H1 (cell line): ENCODE measurements at places on chromosomes 2 and 18.
A peak's percentile ranks its signal among the peaks of the same experiment; 100 is the strongest.

- H3K27ac ChIP-seq, result no peak overlapping the region
- H3K4me1 ChIP-seq, result peaks cover 5% of the 10 kb centered on the region; the same call in 1 of the 2 replicates
- H3K36me3 ChIP-seq, result no peaks in the 10 kb centered on the region
- no peak for DNase-seq
- no peaks in the 10 kb centered on the region for H3K27me3 ChIP-seq
These were observed 278.4 kb downstream of the NDUFA10 start for GRCh38 chr2:239746559-239747246.

DNA sequence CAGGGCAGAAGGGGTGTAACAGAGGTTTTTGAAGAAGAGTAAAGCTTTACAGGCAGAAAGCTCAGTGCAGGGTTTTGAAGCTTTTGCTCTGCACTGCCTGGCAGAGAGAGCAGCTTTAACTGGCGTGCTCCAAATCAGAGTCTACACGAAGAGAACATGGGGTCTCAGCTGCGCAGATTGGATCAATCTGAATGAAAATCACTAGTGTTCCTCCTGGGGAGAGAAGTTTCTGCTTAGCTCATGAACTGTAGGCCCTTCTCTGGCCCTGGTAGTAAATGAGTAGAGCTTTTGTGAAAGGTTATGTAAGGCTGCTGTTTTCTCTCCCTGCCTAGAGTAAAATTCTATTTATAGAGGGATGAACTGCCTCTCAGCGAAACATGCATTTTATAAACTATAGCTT lies 13.6 kb downstream of the DCC start:
- no peak overlapping the region for H3K27ac ChIP-seq
- H3K36me3 ChIP-seq, result no peaks in the 10 kb centered on the region
- no peak for DNase-seq
- H3K4me1 ChIP-seq, result no peaks in the 10 kb centered on the region
- H3K4me3 ChIP-seq, result no peak overlapping the region
- H3K27me3 ChIP-seq, result no peaks in the 10 kb centered on the region

- H3K27ac ChIP-seq, result no peak overlapping the region
- H3K4me1 ChIP-seq, result no peaks in the 10 kb centered on the region
- H3K4me3 ChIP-seq, result no peak overlapping the region
These were observed 114.0 kb downstream of the NEDD4L start for GRCh38 chr18:58158008-58158407.

DNA sequence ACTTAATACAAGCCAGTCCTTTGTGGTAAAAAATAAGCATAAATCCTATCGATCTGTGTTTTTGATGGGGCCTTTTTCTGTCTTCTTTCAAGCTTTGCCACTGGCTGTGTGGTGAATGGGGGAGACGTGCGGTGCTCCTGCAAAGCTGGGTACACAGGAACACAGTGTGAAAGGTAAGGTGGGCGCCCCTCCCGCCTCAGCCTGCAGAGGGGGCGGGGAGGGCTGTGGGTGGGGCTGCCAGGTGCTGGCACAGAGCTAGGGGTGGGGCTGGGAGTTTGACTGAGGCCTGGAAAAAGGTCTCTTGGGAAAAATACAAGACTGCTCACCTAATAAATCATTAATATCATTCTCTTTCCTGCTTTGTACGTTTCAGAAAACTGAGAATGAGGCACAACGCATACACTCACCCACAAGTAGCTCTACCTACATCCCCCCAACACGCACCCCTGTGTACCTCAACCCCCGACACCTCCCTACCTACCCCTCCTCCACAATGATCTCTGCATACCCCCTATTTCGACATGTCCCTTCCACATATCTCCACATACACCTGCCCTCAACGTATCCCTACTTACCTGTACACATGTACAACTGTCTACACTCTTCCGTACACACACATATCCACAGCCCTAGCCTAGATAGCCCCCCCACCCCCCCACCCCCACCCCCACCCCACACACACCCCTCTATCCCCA lies 129.7 kb upstream of the TTC39C start:
- H3K27ac ChIP-seq, result no peak overlapping the region
- no peak for DNase-seq
- H3K4me1 ChIP-seq, result peaks cover 3% of the 10 kb centered on the region
- H3K4me3 ChIP-seq, result no peak overlapping the region

- H3K4me3 ChIP-seq, result no peak overlapping the region
- H3K36me3 ChIP-seq, result peaks cover 52% of the 10 kb centered on the region
- no peak for DNase-seq
- no peak overlapping the region for H3K27ac ChIP-seq
These were observed 23.5 kb downstream of the KDM3A start for GRCh38 chr2:86464652-86465051.

GRCh38 chr2:196983934-196984333 lies 57.4 kb upstream of the PGAP1 start:
- H3K4me3 ChIP-seq, result no peak overlapping the region
- H3K4me1 ChIP-seq, result peaks cover 2% of the 10 kb centered on the region; the same call in 1 of the 2 replicates
- no peaks in the 10 kb centered on the region for H3K27me3 ChIP-seq
- no peak overlapping the region for H3K27ac ChIP-seq

DNA sequence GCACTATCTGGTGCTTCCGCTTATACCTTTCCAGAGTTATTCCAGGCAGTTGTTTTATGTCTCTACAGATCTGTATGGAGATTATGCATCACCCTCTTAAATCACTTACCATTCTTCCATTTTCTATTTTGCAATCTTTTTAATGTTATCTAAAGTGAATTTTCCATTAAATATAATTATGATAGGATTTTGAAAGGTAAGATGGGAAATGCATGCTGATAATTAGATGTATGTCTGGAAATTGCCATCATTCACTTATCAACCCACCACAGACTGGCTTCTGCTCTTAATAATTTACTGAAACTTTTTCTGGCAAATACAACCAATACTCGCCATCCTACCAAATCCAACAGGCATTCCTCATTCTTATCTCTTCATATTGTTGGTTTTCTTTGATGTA lies 227.4 kb upstream of the MC4R start:
- H3K27me3 ChIP-seq, result no peaks in the 10 kb centered on the region
- H3K4me3 ChIP-seq, result no peak overlapping the region
- no peaks in the 10 kb centered on the region for H3K4me1 ChIP-seq
- DNase-seq, result no peak

GRCh38 chr2:124482551-124482950 lies 457.5 kb downstream of the CNTNAP5 start:
- no peaks in the 10 kb centered on the region for H3K36me3 ChIP-seq
- no peak for DNase-seq
- no peaks in the 10 kb centered on the region for H3K27me3 ChIP-seq
- H3K27ac ChIP-seq, result no peak overlapping the region

GRCh38 chr2:63819765-63820717 lies 21.7 kb upstream of the UGP2 start:
- H3K36me3 ChIP-seq, result no peaks in the 10 kb centered on the region
- H3K4me3 ChIP-seq, result no peak overlapping the region
- no peak for DNase-seq
- H3K27ac ChIP-seq, result no peak overlapping the region

- H3K4me1 ChIP-seq, result peaks cover 38% of the 10 kb centered on the region
- no peaks in the 10 kb centered on the region for H3K36me3 ChIP-seq
- no peak for DNase-seq
These were observed 69.6 kb downstream of the PHLPP1 start for GRCh38 chr18:62784966-62785413.

- no peaks in the 10 kb centered on the region for H3K27me3 ChIP-seq
- H3K36me3 ChIP-seq, result peaks cover 4% of the 10 kb centered on the region; the same call in 1 of the 2 replicates
- no peak for DNase-seq
- H3K4me3 ChIP-seq, result no peak overlapping the region
- H3K27ac ChIP-seq, result no peak overlapping the region
These were observed 11.6 kb downstream of the TMX3 start for GRCh38 chr18:68703326-68703725.

DNA sequence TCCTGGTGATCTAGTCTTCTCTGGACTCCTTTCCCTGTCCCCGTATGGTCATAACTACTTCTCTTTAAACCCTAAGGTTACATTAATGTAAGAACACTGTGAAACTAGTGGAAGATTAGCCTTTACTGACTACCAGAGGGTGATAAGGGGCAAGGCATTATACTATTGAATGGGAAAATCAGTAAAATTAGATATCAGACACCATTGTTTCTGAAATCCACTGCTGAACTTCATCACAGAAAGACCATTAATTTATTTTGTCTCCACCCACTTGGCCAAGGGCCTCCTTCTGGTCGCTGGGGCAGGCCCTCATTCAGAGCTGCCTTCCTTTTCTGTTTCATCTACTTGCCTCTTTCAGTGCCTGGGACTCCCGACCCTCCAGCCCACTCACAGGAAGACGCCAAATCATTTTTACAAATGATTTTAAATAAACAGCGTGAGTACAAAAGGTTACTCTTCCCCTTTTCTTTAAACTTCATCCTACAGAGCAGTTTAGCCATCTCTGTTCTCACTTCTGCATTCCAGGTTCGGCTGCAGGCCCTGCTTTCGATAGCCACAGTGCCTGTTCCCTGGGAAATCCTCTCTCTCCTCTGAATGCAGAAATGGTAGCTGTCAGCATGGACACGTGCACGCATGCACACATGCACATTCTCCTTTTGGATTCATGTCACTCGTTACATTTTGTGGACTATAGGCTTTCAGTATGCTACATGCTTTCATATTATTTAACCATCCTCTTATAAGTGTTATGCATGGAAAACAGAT lies 70.3 kb upstream of the DOCK10 start:
- H3K36me3 ChIP-seq, result no peaks in the 10 kb centered on the region
- no peaks in the 10 kb centered on the region for H3K4me1 ChIP-seq
- no peak for DNase-seq
- no peak overlapping the region for H3K4me3 ChIP-seq

DNA sequence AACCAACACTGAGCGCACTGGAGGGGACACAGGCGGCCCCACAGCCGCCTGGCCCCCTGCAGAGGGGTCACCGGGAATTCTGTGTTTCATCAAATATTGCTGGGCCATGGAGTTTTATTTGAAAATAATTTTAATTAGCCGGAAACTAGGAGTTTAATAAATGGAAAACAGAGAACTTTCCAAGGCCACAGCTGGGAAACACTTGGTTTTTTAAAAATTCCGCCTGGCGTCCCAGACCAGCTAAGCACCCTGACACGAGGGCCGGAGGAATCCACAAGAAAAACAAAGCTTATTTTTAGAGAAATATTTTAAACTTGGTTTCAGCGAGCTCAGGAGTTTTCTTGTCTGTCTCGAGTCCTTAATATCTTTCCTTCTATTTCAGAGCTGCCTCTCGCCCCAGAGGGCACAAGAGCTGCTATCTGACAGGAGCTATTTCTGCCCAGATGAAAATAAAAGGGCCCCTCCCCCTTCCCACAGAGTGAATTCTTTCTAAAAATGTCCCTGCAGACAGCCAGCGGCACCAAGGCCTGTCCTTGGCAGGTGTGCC lies 8.2 kb downstream of the ZFP36L2 start:
- no peaks in the 10 kb centered on the region for H3K27me3 ChIP-seq
- peaks cover 25% of the 10 kb centered on the region for H3K4me1 ChIP-seq
- no peak overlapping the region; the same call in 1 of the 2 replicates for H3K27ac ChIP-seq
- peak overlapping the region; percentile 36; the same call in 1 of the 2 replicates for H3K4me3 ChIP-seq

DNA sequence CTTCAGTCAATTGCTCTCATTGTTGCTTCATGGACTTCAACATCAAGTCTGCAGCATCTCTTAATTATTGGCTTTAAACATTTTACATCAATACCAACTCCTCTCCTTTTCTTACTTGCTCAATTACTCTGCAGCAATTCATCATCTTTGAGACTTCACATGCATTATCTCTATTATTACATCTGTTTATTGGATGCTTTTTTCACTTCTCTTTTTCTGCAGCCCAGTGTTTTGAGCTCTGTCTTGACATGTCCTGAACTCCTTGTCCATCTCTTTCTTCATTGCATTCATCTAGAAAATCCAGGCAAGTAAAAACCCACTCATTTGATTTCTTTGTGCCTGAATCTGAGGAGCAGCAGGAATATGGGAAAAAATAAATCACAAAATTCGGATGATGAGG lies 647.9 kb downstream of the PLCL1 start:
- H3K36me3 ChIP-seq, result no peaks in the 10 kb centered on the region
- H3K27ac ChIP-seq, result no peak overlapping the region

DNA sequence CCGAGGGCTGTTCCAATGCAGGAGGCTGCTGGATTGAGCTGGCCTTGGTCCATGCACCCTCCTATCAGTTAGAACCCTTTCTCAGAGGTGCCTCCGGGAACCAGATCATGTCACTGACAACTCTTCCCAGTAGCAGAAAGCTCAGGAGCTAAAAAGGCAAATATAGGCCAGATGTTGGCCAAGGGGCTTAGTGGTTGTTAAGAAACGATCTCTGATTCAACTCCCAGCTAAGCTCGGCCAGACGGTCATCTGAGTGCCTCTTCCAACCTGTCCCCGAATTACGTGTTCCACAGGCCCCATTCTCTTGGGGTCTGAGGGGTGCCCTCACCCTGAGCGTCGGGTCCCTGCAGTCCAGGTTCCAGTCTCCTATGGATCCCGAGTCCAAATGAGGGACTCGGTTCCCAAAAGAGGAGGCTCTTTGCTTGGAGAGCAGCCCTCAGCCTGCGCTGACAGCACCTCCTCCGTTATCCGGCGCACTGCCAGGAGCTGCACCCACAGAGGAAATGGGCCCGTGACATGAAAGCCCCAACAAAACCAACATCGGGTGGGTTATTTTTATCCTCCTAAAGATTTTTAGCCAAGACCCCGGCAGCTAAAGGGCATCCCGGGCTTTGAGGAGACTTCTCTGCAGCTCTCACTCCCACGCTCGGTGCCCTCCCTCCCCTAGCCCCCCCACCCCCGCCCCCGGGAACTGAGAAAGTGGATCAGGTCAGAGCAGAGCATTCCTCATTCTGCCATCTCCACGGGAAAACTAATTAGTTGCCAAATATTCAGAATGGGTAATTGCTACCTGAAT lies 106.6 kb upstream of the ID2 start:
- peaks cover 7% of the 10 kb centered on the region for H3K4me1 ChIP-seq
- H3K4me3 ChIP-seq, result no peak overlapping the region
- H3K36me3 ChIP-seq, result no peaks in the 10 kb centered on the region
- H3K27ac ChIP-seq, result no peak overlapping the region

GRCh38 chr2:64651590-64651989 lies 2.1 kb downstream of the SERTAD2 start:
- no peak overlapping the region for H3K27ac ChIP-seq
- H3K4me1 ChIP-seq, result peaks cover 10% of the 10 kb centered on the region
- no peaks in the 10 kb centered on the region for H3K36me3 ChIP-seq
- H3K4me3 ChIP-seq, result no peak overlapping the region
- peaks cover 21% of the 10 kb centered on the region for H3K27me3 ChIP-seq
- no peak for DNase-seq

DNA sequence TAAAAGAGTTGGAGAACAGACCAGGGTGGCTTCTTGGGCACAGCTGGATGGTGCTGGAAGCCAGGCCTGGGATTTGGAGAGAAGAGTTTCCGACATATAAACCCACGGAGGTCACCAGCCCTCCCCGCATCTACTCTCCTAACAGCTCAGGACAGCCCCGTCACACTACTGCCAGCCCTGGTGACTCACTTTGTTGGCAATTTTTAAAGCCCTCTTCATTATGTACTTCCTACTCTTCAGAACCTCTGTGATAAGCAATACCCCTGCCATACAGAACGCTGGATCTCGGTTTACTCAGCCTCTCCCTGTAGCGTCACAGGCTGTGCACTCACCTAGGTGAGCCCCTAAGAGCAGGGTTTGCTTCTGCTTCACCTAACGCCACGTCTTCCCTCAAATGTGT lies 48.1 kb downstream of the ID2 start:
- no peak for DNase-seq
- H3K4me3 ChIP-seq, result no peak overlapping the region
- peaks cover 23% of the 10 kb centered on the region for H3K36me3 ChIP-seq
- no peaks in the 10 kb centered on the region for H3K4me1 ChIP-seq
- H3K27me3 ChIP-seq, result no peaks in the 10 kb centered on the region
- H3K27ac ChIP-seq, result no peak overlapping the region

GRCh38 chr2:9071032-9071431 lies 67.5 kb upstream of the MBOAT2 start:
- peak; percentile 21 for DNase-seq
- peaks cover 8% of the 10 kb centered on the region; the same call in 1 of the 2 replicates for H3K27me3 ChIP-seq
- H3K27ac ChIP-seq, result no peak overlapping the region

GRCh38 chr2:182585430-182585829 lies 130.6 kb upstream of the DNAJC10 start:
- no peaks in the 10 kb centered on the region for H3K36me3 ChIP-seq
- H3K4me3 ChIP-seq, result no peak overlapping the region
- H3K4me1 ChIP-seq, result no peaks in the 10 kb centered on the region
